ENCODE measurements at places on chromosomes 1 and 21.

DNA sequence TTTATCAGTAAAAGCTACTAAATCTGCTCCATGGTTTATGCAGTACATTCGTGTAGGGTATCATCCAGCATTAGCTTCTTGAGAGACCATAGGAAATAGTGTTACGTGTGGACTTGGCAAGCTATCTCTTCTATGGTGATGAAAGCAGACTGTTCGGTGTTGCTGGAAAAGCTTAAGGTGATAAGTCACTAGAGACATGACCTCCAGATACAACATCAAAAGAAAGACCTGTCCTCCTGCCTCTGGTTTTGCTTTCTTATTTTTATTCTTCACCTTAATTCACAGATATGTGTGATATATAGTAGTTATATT, 53.5 kb upstream of the S1PR1 start:
- no peak for DNase-seq

DNA sequence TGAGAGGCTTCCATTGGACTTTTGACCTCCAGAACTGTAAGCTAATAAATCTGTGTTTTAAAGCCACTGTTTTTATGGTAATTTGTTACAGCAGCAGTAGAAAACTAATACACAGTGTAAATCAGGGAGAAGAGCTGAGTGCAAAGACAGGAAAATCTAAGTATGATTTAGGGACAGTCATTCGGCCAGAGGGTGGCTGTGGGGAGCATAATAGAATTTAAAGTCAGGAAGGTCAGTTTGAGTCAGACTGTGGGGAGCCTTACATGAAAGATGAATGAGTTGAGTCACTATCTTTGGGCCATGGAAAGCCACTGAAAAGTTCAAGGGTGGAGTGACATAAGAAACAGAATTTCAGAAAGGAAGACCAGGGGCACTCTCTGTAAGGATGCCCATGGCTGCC, 52.4 kb upstream of the SSX2IP start:
- DNase-seq: no peak

- no peak for DNase-seq
Observed at GRCh38 chr21:38494251-38494642, 4.0 kb downstream of the ERG start.

DNA sequence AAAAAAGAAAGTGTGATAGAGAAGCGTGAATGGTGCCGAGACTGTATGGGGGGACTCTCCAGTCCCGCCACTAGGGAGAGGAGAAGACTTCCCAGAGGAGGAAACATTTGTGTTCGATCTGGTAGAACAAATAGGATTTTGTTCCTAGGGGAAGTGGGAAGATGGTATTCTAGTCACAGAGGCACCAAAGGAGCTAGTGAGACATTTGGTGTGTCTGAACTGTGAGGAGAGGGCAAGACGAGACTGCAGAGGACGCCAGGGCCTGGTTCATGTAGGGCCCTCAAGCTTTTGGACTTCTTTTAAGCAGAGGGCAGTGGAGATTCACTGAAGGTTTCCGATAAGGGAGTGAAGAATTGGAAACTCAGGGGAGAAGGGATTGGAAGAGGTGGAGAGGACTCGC, 2.9 kb downstream of the BTBD19 start:
- DNase-seq: no peak

GRCh38 chr1:116321766-116322175, 51.3 kb upstream of the ATP1A1 start:
- no peak for DNase-seq

DNA sequence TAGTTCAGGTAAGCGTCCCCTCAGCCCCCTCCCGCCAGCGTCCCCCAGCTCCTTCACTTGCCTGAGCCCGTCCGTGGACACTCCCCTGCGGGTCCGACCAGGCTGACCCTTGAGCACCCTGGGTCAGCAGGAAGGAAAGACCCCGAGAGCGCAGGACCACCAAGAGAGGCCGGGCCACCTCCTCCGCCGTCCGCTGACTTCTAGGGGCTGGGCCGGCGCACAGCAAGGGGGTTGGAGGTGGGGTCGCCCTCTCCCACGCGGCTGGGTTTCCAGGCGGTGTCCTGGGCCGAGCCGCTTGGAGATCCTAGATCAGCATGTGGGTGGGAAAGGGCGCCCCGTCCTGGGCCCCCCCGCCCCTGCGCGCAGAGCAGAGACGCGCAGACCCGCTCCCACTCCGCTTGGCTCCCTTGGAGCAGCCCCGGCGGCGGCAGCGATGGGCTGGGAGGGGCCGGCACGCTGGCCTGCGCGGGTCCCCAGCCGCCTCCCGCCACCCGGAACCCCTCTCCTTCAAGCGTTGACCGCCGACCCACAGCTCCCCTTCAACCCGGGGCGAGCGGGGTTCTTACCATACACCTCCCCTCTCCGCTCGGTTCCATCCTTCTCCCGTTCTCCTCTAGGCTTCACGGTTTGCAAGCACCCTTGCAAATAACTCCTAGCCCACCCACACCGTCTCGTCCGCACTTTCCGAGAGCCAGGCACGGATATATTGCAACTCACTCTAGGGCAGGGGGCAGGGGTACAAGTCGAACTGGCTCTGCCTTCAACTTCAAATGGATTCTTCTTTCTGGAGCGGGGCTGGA, 7.5 kb downstream of the KNCN start:
- no peak for DNase-seq

DNA sequence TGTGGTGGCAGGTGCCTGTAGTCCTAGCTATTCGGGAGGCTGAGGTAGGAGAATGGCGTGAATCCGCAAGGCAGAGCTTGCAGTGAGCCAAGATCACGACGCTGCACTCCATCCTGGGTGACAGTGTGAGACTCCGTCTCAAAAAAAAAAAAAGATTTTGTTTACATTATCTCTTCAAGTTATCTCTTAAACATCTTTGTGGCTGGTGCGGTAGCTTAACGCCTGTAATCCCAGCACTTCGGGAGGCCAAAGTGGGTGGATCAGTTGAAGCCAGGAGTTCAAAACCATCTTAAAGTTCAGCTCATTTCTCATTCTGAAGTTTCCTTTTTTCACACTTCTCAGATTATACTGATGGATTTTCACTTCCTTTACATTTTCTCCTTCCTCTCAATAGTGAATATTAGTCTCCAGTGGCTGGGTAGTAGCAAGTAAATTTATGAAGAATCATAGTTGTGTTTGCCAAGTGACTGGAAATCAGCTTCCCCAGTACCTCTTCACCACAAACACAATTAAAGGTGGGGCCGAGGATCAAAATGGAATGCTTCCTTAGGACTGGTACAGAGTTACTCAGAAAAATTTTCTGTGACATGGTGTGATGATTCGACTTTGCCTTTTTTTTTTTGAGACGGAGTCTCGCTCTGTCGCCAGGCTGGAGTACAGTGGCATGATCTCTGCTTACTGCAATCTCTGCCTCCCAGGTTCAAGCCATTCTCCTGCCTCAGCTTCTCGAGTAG, 13.8 kb downstream of the PIP5K1A start:
- no peak for DNase-seq

GRCh38 chr1:205925736-205926135, 17.5 kb downstream of the SLC26A9 start:
- DNase-seq: no peak

- no peak for DNase-seq
Observed at GRCh38 chr1:198811449-198811848, 172.6 kb downstream of the PTPRC start.

GRCh38 chr1:170790651-170791071, 126.7 kb downstream of the PRRX1 start:
- no peak for DNase-seq

DNA sequence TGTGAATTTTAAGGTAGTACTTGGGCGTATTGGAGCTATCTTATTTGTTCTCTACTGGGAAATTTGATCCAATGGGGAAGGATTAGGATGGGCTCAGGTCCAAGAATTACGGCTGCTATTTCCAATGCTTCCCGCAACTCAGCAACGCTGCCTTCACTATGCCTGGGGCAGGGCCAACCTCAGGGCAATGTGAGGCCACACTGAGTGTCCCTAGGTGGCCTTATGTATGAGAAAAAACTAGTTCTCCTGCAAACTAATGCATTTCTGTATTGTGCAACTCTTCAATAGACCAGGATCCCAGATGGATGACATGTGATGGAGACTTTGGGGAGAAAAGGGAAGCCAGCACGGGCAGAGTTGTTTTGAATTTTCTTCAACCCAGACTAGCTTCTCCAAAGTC, 168.1 kb downstream of the DUSP10 start:
- peak; percentile 41 for DNase-seq

- DNase-seq: peak; percentile 75
Observed at GRCh38 chr1:15304708-15305467, 57.9 kb downstream of the FHAD1 start.

GRCh38 chr1:51514733-51515132, 4.3 kb downstream of the EPS15 start:
- no peak for DNase-seq

GRCh38 chr1:198258491-198258890, 101.7 kb downstream of the NEK7 start:
- no peak for DNase-seq

DNA sequence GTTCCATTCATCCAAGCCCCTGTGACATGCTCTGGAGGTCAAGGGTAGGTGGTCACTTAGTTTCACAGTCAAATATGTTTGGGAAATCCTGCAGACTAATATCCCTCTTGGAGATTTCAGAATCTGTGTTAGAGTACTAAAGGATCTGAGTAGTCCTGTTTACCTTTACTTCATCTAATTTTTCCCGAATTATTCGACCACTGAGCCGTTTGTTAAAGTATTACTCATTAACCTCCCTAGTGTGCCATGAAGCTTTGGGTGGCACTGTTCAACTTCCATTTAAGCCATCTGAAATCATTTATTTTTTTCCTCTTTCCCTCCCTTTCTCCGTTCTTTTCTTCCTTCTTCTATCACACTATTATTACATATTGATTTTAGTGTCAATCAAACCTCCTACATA, 109.9 kb downstream of the NGF start:
- no peak for DNase-seq

GRCh38 chr1:12167493-12168429, 970 bp downstream of the TNFRSF1B start:
- no peak for DNase-seq

GRCh38 chr1:27301582-27302199, 20.3 kb upstream of the TMEM222 start:
- no peak for DNase-seq

DNA sequence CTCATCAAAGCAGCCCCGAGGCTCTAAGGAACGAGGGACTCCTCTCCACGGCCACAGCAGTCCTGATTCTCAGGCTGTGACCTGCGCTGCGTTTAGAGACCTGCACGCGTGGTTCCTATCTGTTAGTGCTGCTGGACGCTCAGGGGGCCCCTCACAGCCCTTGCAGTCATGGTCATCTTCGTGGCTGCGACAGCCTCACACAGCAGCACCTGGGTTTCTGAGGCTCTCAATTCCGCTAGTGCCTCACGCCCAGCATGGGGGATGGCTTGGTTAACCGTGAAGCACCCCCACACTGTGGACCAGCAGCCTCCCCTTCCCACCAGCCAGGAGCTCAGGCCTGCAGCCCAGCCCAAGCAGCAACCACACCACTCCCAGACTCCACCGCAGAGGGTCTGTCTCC, 7.8 kb downstream of the MORN1 start:
- no peak for DNase-seq

DNA sequence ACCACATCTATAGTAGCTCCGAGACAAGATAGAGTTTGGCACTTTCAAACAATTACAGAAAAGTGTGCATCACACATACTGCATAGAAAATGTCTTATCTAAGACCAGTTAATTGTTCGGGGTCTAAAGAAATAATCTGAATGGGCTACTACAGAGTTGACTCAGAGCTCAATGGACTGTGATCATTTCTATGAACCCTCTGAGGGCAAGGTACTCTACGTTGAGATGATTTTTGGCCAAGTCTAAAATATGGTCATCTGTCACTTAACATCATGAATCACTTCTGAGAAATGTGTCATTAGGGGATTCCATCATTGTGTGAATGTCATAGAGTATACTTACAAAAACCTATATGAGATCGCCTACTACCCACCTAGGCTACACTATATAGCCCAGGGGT, 123.5 kb downstream of the SLC44A5 start:
- no peak for DNase-seq

DNA sequence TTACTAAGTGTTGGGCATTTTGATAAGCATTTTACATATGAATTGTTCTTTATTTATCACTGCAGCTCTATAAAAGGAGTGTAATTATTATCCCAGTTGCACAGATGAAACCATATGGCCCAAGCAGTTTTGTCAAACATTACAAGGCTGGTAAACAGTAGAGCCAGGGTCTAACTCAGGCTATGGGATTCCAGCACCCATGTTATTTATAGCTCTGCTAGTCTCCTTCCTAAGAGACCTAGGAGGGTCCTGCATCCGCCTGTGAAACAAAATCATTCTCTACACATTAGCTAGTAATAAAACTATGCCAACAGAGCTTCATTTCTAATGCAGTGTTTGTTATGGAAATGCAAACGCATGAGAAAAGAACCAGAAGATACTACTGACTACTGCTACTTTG, 58.6 kb downstream of the IL23R start:
- no peak for DNase-seq

- DNase-seq: no peak
Observed at GRCh38 chr1:72018562-72018961, 263.8 kb downstream of the NEGR1 start.

DNA sequence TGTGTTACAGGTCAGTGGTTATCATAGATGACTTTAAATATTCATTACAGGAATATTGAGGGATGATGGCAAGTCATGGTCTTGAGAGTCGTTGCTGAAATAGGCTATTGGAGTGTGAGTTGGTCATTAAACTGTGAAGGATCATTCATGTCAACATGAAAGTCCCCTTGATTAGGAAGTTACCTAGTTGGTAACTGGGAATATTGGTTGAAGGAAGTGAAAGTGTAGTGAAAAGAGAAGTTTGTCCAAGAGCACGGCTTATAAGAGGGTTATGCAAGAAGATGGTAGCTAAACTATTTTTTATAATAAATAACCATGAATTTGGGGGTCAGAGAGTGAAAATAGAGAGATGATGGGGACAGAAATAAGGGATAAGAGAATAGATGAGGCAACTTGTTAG, 16.9 kb downstream of the CRB1 start:
- no peak for DNase-seq

- no peak for DNase-seq
Observed at GRCh38 chr1:24900985-24901781, 28.9 kb downstream of the RUNX3 start.

- peak; percentile 67 for DNase-seq
Observed at GRCh38 chr1:99580451-99580850, 65.5 kb upstream of the PALMD start.

DNA sequence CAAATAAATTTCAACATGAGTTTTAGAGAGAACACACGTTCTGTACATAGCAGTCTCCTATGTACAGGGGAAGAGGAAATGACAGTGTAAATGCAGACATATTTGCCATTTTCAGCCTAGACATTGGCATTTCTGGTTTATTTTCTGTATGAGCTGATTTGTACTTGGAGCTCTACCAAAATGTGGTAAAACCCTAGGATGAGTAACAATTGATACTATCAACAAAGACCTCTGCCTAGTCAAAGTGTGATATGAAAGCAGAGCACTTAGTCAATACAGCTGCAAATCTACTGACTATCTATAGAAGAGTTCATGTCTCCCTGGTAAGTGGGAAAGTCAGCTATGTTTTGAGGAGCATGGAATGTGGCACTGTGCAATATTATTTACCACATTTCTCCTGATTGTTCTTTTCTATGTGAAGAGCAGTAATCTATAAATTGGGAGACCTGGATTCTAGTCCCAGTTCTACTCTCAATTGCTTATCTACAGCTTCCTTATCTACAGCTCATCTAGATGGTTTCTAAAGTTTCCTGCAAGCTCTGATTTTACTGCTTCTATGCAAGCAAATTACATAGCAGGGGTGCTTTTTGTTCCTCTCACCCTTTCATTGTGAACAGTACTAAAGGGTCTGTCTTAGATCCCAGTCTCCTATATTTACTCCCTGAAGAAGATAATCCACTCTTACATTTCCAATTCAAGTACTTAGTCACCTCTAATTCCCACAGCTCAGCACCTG, 334.2 kb downstream of the NTNG1 start:
- DNase-seq: no peak

Measured in right cardiac atrium (tissue), 5 donors.